ENCODE measurements at places on chromosomes 3 and 15. TPM values are rescaled to one million over a fixed set of nuclear protein-coding genes. Genes with fewer than 3 reads are reported as not detected.

The ENTPD3 gene
- total RNA-seq, result not detected

The CKMT1B gene
- 24.4 TPM for total RNA-seq

The BUB1B gene
- 92.9 TPM for total RNA-seq

The SH2D7 gene
- total RNA-seq, result not detected

- DNase-seq, result no peak
Measured at GRCh38 chr15:22958487-22959280, 21.5 kb downstream of the CYFIP1 start.

GRCh38 chr3:131109156-131109555, 82.5 kb downstream of the NEK11 start:
- no peak for DNase-seq

- no peak for DNase-seq
Measured at GRCh38 chr3:29494305-29495036, 213.6 kb downstream of the RBMS3 start.

GRCh38 chr3:183472155-183472554, 43.7 kb upstream of the MCF2L2 start:
- DNase-seq, result no peak

DNA sequence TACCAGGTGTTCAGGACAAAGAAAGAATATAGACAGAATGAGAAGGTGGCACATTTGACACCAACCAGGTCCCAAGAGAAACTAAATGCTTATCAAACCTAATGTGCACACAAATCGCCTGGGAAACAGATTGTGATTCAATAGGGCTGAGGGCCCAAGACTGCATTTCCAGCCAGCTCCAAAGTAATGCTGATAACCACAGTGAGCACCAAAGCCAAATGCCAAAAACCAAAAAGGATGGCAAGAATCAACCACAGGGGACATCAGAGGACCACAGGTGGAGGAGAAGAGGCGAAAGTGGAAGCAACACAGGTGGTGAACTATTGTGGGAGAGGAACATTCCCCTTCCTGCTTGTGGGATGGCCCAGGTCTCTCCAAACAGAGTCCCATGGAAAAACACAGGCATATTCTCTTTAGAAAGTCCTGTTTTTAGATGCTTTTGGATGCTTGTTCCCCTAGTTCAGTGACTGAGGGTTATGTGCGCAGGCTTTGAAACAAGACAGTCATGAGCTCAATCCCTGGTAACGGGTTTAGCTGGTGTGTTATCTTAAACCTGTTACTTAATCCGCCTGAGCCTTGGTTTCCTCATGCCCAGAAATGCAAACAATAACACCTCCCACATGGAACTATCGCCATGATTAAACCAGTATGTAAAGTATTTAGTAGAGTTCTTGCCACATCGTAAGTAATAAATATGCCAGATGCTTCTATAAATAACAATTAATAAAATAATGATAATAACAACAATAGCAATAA, 241.7 kb downstream of the ATP8B4 start:
- DNase-seq, result no peak

Measured in HCT116 (cell line).